Activated T-cell treated with anti-CD3 and anti-CD28 coated beads for 48 hours (primary cell): ENCODE measurements at places on chromosomes 11 and 22.

- DNase-seq: no peak
Measured at GRCh38 chr22:20626811-20627210, 119.4 kb downstream of the MED15 start.

GRCh38 chr22:27075028-27075678 lies 417.8 kb downstream of the MIAT start:
- DNase-seq: no peak

GRCh38 chr11:128491195-128491936 lies 96.0 kb downstream of the ETS1 start:
- no peak for DNase-seq

- no peak for DNase-seq
Measured at GRCh38 chr22:38173641-38173906, 8.1 kb downstream of the PLA2G6 start.

GRCh38 chr22:45997777-45998637 lies 21.0 kb upstream of the WNT7B start:
- no peak for DNase-seq

- DNase-seq: no peak
Measured at GRCh38 chr11:116262370-116262769, 510.4 kb downstream of the BUD13 start.

DNA sequence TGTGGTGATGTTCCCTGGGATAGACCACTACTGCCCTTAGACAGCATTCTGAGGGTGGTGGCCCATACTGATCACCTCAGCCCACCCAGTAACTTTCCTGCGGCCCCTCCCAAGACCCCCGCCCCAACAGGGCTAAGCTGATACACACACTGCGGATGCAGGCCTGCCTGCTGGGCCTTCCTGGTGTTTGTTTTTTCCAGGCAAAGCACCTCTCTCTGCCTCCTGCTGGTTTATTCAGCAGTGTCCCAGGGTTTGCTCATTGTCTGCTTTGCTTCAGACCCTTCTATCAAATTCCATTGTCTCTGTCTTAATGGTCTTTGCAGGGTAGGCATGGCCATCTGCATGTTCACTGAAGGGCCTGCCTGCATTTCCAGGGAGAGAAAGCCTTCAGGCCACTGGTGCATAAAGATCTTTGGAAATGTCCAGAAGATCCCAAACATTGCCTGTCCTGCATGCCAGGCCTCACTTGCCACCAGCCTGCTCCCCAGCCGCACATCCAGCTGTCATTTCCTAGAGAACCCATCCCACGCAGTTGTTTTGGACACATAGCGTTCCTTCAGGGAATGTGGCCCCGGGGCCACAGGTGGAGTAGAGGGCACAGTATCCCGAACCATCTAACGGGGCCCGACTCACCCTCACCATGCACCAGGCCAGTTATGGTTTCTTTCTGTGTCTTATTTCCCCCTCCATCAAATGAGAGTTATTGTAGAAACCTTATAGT lies 50.2 kb downstream of the BCR start:
- DNase-seq: no peak

DNA sequence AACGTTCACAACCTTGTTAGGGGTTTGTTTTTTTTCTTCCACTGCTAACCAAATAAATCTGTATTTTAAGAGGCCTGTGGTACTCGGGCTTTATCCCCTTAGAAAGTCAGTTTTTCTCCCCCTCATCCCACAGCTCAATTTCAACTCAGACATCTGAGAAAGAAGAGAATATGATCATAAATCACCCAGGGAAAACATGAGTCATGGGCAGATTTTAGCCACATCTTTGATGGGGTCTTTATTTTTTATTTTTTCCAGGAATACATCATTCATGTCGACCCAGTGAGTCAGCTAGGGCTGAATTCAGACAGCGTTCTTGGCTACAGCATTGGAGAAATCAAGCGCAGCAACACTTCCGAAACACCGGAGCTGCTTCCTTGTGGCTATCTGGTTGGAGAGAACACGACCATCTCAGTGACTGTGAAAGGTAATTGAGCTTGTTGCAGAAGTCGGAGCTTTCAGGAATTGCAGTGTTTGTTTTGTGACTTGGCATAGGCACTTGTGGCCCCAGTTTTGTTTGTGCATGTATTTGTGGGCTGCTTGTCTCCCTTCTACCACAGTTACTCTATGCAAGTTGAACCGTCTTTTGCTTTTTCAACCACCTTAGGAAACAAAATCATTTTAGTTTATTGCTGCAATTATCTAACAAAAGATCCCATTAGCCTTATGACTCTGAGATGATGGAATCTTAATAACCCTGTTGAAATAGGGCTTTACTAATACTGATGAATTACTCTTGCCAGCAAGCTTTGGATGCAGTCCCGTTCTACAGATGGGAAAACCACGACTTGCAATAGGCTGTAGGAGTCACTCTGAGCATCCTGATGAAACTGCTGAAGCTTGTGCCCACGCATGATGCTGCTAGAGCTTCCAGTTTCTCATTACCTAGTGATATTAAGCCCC lies 62.7 kb downstream of the DBX1 start:
- DNase-seq: no peak

GRCh38 chr11:17263769-17264168 lies 12.8 kb upstream of the NUCB2 start:
- no peak for DNase-seq

- no peak for DNase-seq
Measured at GRCh38 chr11:16713594-16713993, 24.9 kb upstream of the C11orf58 start.

- DNase-seq: no peak
Measured at GRCh38 chr11:77073328-77074001, 6.7 kb downstream of the CAPN5 start.

DNA sequence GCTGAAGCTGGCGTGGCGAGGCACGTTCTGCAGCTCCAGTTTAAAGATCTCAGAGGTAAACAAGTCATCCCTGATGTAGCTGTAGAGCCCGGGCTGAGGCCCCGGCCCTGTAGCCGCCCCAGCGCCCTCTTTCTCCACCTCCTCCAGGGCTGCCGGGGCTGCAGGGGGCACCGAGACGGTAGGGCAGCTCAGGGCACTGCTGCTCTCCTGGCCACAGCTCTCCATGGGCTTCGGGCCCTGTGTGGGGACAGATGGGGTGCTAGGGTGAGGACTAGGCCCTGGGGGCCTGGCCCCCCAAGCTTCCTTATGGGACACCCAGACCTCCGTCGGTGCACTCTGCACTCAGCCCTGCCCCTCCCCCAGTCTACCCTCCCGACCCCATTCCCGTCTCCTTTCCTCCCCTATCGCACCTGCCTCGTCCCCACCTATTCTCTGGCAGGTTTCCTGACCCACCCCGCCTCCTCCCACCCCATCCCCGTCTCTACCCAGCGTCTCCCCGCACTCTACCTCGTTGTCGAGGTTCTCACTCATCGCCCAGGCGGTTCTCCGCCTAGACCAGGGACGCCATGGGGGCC lies 559 bp downstream of the RANBP1 start:
- DNase-seq: no peak

DNA sequence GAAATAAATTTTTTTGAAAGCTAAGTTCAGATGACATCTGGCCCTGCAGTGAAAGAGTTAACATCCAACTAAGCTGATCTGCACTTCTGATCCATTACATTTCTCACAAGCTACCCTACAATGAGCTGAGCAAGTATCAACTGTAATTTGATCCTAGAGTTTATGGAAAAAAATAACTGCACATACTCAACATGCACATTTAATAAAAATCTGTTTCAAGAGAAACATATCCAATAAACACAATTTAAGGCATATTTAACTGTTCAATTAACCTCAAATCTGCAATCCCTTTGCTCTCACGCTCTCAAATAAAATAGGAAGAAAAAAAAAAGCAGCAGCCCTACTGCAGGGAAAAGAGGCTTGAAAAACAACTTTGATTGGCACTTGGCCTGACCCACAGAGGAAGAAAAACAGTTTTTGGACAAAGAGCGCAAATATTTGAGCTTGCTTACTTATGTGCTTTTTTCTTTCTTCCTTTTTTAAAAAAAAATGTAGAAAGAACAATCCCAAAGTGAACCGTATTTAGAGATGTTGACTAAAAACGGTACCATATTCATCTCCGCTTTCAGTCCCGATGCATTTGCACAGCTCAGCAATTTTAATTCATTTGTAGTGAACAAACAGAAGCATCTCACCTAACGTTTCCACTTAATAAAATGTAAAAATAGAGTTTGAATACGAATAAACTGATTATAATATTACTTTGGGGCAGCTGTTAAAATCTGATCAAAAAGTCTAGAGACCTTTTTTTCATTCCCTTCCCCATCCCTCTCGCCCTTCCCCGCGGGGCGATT lies 1.6 kb downstream of the SESN3 start:
- no peak for DNase-seq

- DNase-seq: no peak
Measured at GRCh38 chr11:121337078-121337477, 44.5 kb downstream of the SC5D start.
